ENCODE measurements at places on chromosomes 7 and 10. TPM values are rescaled to one million over a fixed set of nuclear protein-coding genes. Genes with fewer than 3 reads are reported as not detected.

DNA sequence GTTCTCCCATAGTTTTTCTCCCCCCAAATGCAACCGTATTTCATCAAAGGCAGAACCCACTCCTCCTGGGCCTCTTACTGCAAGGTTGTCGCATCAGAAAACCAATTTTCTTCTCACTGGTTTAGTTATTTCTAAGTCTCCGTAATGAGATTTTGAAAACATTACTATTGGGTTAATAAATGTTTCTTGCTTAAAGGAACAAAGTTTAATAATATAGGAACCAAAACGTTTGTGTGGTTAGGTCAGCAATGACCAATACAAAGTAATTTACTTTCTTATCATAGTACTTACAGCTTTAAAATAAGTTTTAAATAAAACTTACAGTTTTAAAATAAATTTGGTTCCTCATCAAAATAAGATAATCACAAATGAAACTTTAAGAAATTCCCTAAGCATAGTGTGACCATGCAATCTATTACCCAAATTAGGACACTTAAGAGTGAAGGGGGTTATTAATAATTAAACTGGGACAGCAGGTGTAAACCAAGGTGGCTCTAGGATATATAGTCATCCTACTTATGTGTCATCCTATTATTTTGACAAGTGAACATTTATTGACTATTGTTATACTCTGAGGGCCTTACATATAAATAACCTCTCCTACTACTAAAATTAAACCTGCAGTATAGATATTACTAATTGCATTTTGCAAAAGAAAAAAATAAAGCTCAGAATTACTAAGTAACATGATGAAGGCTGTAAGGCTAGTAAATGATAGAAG, 415.4 kb upstream of the LRRN3 start:
- DNase-seq = no peak

DNA sequence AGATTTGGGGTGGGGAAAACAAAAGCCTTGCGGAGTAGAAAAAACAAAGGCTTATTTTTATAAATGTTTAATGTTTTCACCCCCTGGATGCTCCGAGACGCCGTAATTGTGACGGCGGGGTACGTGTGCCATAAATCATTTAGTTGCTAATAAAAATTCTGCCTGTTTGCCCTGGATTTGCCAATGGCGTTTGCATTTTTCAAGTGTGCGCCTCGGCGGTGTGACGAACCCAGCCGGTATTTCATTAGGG, 2.5 kb upstream of the TNRC18 start:
- DNase-seq = no peak

DNA sequence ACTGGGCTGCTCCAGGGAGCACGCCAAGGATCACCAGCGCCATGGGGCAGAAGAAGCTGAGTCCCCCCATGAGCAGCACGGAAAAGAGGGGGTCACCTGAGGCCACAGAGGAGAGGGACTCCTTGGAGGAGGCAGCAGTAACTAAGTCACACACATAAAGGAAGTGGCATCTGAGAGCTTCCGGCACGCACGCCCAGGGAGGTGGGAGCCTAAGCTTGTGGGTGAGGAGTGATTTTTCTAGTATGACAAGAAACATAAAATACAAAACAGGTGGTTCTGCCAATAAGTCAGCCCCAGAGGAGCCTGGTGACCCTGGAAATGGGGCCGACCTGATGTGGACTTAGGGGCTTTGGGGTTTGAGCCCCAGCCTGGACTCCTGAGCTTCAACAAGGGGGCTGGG, 60.8 kb downstream of the CARD11 start:
- DNase-seq = no peak

DNA sequence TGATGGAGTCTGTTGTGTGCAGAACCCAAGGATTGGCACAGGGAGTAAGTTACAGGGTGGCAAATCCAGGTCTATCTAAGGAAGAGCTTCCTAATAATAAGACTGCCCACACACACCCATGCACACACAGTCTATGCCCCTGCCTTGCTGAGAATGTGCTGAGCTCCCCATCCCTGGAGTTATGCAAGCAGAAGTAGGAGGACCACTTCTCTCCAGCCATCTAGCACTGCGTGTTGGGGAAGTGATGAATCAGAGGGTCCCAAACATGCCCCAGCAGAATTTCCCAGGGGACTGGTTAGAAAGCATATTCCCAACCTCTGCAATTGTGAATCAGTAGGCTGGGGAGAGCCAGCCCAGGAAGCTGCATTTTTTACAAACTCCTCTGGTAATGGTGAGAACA, 117.2 kb downstream of the CDH23 start:
- no peak for DNase-seq

DNA sequence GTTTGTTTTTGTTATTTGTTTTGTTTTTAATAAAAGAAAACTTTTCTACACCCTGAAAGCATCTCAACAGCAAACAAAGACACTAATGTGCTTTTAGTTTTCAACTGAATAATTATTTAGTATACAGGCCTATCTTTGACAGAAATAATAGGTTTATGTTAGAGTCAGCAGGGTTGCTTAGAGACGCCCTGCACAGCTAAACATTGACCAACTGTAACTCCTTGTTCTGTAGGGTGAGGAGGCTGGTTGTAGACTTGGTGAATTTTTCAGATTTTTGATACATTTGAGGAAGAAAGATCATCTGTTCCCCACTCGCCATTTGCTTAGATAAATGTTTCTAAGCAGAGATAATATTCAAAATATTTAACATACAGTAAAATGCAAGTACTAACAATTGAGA, 103.1 kb downstream of the CALCR start:
- no peak for DNase-seq

DNA sequence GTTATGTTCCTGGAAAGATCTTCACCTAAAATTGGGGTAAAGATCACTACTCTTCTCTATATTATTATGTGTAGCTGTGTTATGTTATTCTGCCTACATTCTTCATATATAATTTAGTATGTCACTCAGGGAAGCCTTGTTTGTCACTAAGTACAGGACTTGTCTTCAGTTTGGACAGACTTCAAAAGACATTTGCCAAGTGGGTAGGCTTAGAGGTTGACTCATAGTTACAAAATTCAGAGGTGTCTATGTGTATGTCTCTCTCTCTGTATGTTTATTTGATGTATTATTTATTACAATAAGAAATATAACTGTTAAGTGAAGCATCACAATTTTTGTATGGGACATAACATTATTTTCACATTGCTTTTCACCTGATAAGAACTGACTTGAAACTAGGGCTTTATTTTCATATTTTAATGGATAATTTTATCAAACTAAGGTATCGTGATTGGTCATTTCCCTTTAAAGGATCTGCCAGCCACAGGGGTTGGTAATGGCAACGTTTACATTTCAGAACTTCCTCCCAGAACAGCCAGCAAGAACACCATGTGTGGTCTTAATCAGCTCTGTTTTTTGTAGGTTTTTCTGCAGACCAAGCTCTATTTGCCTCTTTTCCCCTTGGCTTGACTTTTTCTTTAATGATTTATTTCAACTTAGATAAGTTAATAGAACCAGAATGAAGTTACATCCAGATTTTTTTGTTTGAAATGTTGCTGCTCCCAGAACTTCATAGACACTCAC, 262.1 kb upstream of the CACNA2D1 start:
- DNase-seq = no peak

- no peak for DNase-seq
Observed at GRCh38 chr7:159122276-159122675, 22.4 kb downstream of the VIPR2 start.

GRCh38 chr7:149870274-149870673, 3.5 kb upstream of the ATP6V0E2 start:
- DNase-seq = no peak

- no peak for DNase-seq
Observed at GRCh38 chr7:2526659-2527504, 7.3 kb downstream of the LFNG start.

DNA sequence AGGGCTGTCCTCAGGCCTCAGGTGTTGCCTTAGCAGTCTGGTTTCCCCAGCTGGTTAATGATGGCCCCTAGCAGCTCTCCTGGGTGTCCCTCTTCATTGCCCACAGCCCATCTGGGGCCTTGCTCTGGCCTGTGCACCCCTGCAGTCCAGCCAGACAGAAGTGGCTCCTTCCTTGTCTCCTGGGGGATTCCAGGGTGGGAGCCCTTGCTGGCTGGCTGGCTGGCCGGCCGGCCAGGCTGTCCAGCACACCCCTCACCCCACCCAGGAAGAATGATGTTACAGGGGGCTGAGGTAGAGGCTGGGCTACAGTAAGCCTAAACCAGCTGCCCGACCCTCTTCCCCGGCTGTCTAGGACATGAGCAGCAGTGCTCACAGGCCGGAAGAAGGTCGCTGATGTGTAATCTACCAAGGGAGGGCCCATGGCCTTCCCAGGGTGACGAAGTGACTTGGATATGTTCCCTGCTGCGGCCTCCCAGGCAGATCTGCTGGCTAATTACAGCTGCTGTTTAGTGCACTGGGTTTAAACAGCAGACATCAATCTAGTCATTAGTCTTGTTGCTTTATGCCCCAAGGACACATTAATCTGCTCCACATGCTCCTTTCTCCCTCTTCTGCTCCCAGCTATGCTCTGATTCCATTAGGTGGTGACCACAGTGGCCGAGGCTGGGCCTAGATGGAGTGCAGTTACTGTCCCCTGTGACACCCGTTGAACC, 53.8 kb upstream of the LRRC4 start:
- peak; percentile 44 for DNase-seq

ABCA13 gene
- 0.68 TPM for polyA plus RNA-seq

IGFBP3 gene
- polyA plus RNA-seq = 71.9 TPM

SKIDA1 gene
- 13.0 TPM for polyA plus RNA-seq

MYH16 gene
- polyA plus RNA-seq = 0.17 TPM

GATA3 gene
- 129 TPM for polyA plus RNA-seq

LRRC4 gene
- polyA plus RNA-seq = 9.2 TPM

LRRD1 gene
- 0.28 TPM for polyA plus RNA-seq

Data from renal cortex interstitium (tissue), 15 donors.